ENCODE measurements at places on chromosomes 6 and 20.

- no peak for DNase-seq
Measured at GRCh38 chr20:5122873-5123260, 3.1 kb upstream of the PCNA start.

- no peak for DNase-seq
Measured at GRCh38 chr20:51650685-51651134, 108.2 kb upstream of the NFATC2 start.

DNA sequence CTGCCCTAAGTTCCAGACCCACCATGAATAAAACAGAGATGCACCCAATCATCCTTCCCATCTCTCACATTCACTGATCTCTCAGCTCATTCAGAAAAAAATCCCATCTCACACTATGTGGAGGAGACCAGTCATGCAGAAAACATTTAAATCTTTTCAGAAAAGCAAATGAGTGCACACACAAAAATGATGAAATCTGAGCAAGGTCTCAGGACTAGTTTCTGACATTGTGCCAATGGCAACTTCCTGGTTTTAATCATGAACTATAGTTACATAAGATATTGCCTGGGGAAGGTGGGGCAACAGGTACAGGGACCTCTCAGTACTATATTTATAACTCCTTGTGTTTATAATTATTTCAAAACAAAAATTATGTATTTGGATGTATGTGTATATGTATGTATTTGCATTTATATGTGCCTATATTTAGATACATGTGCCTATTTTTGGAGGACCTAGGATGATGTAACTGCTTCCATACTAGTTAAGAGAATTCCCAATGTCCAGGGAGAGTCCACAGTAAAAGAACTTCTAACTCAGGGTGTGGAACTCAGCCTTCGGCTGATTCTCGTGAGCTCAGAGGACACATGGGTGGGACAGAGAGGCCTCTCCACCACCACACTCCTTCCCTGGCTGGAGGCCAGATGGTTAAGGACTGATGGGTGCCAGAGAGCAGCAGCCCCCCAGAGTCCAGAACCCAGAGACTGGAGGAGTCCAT lies 71.7 kb upstream of the MAP3K4 start:
- DNase-seq, result no peak

DNA sequence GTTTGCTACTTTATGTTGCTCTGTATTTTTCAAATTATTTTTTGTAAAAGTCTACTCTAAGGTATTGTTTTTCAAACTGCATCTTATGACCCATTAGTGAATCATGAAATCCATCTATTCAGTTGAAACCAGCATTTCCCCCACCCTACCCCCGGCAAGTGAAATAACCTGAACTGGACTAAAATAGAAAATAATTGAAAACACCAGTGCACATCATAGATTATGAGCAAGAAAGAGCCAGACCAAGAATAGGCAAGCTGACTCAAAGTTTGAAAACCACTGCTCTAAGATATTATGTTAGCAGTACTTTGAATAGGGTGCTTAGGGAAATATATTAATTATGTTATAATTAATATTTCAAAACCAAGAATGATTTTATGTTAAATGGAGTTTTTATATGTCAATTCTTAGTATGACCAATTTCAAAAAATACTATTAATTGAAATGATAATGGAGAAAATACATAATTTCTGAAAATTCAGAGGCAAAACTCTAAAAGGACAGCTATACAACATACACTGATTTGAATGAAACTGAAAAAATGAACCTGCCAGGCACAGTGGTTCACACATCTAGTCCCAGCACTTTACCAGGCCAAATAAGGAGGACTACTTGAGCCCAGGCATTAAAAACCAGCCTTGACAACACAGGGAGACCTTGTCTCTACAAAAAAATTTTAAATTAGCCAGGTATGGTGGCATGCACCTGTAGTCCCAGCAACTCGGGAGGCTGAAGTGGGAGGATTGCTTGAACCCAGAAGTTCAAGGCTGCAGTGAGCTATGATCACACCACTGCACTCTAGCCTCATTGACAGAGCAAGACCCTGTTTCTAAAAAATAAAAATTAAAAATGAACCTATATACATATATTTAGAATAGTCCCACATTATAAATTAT lies 112.0 kb downstream of the CDK19 start:
- DNase-seq, result peak; percentile 16

DNA sequence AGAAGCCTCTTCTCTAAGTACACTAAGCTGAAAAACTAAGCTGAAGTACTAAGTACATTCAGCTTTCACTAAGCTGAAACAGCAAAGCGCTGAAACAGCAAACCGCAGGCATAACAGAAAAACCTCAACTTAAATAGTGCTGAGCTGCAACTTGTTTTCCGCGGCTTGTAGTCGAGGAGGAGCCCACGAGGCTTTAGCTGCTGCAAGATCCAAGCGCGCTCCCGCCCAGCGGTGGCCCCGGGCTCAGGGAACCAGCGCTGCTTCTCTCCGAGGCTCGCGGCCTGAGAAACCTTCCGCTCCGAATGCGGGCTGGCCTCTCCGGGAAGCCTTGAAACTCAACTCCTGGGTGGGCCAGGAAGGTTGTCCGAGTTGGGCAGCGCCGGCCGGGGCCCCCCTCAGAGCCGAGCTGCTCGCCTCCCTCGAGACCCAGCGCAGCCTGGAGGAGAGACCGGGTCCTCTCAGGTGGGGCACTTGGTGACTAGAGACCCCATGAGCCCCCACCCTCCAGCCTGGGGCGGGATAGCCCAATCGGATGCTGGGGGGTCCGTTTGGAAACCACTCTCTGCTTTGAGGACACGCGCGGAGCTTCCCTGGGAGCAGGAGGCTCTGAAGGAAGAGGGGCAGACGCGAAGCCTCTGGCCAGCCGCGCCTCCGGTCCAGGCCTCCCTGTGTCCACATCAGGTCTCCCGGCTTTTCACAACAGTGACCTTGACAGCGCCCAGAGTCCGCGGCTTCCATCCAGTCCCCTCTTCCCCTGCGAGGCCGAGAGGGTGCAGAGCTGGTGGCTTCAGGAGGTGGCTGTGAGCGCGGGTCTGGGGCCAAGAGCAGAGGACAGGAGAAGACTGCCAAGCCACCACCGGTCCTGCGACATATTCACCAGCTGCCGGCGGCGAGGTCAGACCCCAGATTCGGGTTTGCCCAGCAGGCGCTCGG lies 38.1 kb upstream of the HLA-E start:
- peak; percentile 63 for DNase-seq

- no peak for DNase-seq
Measured at GRCh38 chr20:38735172-38735571, 10.9 kb downstream of the SLC32A1 start.

GRCh38 chr20:48777005-48777404 lies 50.8 kb downstream of the PREX1 start:
- no peak for DNase-seq

DNA sequence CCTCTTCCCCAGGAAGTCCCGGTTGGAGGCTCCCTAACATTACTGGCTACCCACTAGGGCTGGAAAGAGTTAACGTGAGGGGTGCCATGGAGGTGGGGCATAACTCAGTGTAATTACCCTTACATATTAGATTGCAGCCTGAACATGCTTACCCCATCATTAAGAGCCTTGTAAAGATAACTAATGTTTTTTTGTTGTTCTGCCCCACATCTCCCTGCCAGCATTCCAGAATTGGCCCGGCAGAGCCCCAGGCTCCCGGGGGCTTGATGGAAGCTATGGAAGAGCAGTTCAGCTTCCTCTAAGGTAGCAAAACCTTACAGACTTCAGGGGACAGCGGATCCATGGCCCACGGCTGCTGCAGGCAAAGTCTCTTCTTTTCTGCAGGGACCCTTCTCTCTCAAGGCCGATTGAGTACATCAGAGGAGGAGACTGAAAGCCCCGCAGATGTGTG lies 166.1 kb upstream of the FOXQ1 start:
- DNase-seq, result no peak

GRCh38 chr6:85537055-85537494 lies 56.6 kb downstream of the SNX14 start:
- DNase-seq, result peak; percentile 15

GRCh38 chr6:102356170-102356569 lies 962.7 kb downstream of the GRIK2 start:
- no peak for DNase-seq

GRCh38 chr6:72850040-72850439 lies 228.2 kb downstream of the KCNQ5 start:
- no peak for DNase-seq

DNA sequence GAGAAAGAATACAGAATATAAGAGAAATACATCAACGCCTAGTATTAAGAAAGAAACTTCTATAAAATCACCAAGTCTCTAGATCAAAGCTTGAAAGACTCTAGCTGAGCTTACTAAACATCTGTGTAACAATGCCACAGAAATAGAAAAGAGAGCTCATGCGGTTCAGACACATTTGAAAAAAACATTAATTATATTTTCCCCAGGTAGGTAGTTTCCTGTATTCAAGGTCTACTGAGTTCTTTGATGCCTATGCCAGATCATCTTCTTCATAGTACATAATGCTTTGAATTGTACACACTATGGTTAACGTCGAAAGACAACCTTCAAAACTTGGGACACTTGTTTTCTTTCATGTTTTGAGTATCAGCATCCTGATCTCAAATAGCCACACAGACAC lies 11.3 kb downstream of the MOXD1 start:
- DNase-seq, result no peak

DNA sequence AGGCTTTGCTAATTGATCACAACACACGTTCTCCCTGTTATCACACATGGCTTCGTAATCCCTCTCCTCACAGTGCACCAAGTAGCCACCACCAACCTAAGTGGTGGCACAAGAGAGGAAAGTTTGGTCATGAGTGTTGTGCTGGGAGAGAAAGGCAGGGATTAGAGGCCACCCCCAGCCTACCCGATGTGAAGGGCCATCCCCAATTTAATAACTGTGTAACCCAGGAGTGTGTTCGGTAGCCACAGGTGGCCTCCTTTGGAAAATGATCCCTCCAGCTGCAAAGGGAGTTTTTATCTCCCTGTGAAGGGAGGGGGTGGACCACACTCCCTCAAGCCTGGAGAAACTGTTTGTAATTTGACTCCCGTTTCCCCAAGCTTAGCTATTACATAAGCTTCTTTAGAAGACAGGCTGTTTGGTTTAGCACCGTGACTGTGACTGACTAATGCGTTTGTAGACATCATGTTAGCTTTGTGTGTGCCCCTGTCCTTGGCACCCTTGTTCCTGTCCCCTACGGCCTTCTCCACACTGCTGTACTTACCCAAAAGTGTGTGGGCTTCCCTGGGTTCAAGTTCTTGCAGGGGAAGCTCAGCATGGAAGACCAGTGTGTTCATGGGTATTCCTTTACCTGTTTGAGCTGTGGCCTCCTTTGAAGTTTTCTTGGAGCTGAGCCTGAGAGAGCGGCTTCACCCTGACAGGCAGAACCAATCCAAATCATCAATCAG lies 20.6 kb downstream of the PPP1R16B start:
- DNase-seq, result no peak

DNA sequence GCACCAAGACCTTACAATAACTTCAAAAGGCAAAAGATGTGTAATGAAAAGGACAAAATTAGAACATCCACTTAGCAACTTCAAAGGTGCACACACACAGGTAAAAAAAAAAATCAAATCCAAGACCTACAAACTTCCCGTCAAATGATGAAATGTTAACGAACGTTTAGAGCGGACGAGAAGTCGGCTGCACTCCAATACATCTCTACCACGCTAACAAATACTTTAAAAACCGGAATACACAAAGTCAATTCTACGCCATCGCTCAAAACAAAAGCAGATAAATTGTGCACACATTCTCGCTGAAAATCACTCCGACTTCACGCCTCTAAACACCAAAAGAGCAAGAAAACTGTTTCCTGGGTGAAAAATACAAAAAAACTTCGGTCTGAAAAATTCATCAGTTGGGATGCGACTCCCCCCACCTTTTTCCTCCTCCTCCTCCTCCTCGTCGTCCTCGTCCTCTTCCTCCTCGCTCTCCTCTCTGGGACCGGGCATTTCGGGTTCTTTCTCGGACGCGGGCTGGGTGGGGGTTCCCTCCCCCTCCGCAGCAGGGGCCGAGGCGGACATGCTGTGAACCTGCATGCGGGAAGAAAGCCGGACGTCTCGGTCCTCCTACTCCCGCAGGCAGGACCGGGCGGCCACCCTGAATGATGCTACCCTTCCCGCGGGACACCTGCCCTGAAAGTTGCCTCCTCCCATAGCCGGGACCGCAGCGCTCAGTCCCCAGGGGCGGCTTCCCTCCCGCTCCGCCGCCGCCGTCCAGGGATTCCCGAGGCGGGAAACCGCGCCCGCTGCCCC lies 712 bp downstream of the DEK start:
- DNase-seq, result no peak

DNA sequence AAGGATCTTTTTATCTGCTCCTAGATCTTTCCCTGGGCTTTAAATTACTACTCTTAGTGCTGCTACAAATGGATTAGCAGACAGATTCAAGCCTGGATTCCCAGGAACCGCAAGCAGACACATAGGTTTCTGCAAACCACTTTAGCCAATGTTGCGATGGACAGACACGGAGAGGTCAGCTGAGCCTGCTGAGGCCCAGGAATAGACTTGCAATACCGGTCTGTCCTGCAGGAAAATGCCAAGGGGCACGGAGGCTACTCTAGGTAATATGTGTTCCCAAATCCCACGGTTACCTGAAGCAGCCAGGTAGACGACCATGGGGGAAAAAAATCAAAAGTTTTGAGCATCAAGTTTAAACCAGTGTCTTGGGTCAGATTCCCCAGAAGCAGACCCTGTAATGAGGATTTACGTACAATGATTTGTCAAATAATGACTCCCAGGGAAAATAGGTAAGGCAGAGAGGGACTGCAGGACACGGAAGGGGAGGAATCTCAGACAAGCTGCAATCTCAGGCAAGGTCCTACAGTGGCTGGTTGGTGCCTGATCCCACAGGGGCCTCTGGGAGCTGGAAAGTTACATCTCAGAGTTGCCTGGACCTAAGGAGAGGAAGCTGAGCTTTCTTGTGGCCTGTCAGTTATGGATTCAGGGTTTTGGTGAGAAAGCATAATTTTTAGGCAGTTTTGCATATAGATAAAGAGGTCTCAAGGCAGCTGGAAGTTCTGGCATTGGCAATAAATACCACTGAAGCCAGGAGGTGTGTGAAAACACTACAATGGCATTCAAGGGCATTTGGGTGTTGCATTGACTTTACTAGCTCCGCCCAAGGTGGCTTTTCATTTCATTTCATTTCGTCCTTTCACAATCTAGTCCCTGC lies 12.5 kb downstream of the OTOR start:
- no peak for DNase-seq
